ENCODE measurements at places on chromosomes 6 and 20.

- DNase-seq, result no peak
Measured at GRCh38 chr20:5544712-5545111, 205.5 kb upstream of the SHLD1 start.

DNA sequence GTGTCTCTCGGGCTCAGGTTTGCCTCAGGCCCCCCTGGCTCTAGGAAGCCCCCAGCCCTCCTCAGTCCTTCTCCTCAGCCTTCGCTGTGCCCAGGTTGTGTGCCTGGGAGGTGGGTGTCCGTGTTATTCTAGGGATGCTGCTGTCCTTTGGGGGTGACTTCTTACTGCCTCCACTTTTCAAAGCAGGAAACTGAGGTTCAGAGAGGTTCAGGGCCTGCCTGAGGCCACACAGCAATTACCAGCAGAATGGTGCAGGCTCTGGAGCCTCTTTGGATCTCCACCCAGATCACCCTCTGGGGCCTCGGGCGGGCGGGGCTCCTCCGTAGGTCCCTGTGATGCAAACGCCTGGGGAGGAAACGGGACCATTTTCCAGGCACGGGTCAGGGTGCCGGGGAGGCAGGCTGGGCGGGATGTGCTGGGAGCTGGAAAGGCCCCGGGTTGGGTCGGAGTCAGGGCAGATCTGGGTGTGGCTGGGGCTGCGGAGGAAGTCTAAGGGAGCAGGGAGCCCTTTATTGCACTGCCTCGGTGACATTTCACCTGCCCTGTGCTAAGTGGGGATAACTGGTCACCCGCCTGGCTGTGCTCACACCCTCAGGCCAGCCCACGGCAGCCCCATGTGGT is 23.2 kb downstream of the GATA5 start:
- DNase-seq, result no peak

- no peak for DNase-seq
Measured at GRCh38 chr6:151376440-151376839, 14.9 kb downstream of the ZBTB2 start.

DNA sequence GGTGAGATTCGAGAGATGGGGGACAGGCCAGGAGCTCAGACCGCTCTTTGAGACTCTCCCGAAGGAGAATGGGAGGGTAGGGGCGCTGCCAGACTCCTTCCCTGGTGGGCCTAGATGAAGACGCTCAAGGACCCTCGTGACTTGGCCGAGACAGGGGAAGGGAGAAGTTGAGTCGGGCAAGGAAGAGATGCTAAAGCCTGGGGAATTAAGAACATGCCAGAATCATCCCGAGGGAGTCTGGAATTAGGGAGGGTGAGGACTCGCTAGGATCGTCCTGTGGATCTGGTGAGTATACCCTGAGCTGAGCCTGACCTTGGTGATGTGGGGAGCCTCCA is 529 bp downstream of the UBE2C start:
- no peak for DNase-seq

- no peak for DNase-seq
Measured at GRCh38 chr6:79708095-79708791, 77.1 kb downstream of the SH3BGRL2 start.

- DNase-seq, result no peak
Measured at GRCh38 chr20:23920408-23921325, 41.1 kb upstream of the CST5 start.

DNA sequence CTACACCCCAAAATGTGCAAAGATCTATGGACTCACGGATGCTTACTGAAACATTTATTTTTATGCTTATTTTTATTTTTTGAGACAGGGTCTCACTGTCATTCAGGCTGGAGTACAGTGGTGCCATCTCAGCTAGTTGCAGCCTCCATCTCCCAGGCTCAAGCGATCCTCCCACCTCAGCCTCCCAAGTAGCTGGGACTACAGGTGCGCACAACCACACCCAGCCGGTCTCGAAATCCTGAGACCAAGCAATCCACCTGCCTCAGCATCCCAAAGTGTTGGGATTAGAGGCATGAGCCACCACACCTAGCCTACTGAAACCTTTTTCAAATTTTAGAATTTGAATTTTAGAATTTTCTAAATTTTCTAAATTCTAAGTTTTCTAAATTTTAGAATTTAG is 50.8 kb upstream of the IPCEF1 start:
- DNase-seq, result no peak

DNA sequence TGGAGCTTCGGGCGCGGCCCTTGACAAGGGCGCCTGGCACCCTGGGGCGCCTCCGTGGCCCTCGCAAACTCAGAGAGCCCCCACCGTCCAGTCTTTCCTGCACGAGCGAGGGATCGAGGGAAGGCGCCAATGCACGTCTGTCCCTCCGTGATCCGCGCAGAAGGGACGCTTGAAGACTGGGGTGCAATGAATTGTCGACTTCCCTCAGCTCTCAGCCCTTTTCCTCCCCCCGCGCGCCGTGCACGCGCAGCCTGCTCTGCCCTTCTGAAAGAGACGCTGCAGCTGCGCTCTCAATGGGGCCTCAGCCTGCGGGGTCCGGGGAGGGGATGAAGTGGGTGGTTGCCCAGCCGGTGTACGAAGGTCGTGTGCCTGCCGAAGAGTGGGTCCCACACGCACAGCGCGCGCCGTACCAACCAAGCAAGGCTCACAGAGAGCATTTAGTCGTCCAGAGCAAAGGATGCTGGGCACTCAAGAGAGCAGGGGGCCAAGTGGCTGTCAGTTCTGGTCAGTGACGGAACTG is 5.5 kb upstream of the SOX4 start:
- DNase-seq, result no peak

- DNase-seq, result no peak
Measured at GRCh38 chr6:4441981-4442434, 306.6 kb upstream of the ECI2 start.

DNA sequence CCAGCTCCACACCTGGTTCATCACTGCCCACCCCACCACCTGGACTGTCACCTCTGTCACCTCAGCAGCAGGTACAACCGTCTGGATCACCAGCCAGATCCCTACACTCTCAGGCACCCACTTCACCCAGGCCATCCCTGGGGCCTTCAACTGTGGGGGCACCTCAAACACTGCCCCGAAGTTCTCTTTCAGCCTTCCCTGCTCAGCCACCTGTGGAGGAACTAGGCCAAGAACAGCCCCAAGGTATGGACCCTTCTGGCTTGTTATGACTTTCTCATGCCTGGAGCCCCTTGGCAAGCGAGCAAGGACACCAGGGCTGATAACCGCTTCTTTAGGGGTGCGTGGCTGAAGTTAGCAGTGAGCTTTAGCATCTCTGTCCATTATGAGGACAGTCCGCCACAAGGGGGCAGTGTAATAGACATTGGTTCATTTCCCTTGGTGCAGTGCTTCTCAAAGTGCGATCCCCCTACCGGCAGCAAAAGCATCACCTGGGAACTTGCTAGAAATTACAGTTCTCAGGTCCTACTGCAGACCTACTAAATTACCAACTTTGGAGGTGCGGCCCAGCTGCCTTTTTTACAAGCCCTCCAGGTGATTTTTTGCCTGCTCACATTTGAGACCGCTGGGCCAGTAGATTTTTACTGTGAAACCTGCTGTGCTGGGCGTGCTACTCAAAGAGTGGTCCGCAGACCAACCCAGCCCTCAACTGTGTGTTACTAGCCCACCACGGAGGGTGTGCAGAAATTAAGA is 32.5 kb downstream of the PNPLA1 start:
- DNase-seq, result peak; percentile 99

DNA sequence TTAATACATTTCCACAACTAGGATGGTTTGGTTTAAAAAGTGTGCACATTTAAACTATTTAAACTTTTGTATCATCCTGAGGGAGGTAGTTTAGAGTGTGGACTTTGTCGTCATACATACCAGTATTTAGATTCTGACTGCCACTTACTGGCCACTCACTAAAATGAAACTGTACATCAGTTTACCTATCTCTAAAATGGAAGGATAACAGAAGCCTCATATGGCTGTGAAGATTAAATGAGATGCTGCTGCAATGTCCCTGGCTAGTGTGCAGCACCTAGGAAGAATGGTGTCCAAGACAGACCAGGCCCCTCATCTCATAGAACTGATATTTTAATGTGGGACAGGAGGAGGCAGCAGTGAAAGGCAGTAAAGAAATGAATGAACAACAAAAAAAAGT is 12.0 kb upstream of the PKIG start:
- no peak for DNase-seq

DNA sequence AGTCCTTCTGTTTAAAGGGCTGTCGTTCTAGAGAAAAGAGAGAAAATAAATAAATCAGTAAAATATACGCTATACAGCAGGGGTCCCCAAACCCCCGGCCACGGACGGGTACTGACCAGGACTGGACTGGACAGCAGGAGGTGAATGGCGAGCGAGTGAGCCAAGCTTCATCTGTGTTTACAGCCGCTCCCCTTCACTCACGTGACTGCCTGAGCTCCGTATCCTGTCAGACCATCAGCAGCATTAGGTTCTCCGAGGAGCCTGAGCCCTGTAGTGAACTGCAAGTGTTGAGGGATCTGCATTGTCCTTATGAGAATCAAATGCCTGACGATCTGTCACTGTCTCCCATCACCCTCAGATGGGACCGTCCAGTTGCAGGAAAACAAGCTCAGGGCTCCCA is 76.5 kb downstream of the ZNF217 start:
- no peak for DNase-seq

DNA sequence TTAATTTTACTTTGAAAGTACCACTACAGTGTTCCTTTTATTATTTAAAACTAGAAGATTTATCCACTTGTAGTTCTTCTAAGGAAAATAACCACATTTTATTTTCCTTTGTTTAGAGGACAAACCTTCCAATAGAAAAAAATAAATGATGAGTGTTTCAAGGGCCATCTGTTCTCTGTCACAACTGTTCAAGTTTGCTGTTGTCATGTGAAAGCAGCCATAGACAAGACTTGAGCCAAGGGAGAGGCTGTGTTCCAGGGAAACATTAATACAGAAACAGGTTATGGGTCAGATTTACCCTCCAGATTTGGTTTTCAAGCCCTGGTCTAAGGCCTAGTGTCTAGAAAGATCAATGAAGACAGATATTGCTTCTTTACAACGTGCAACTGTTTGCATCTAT is 463.6 kb downstream of the C6orf118 start:
- DNase-seq, result no peak

GRCh38 chr20:884983-885952 is 30.9 kb downstream of the ANGPT4 start:
- peak; percentile 36 for DNase-seq

DNA sequence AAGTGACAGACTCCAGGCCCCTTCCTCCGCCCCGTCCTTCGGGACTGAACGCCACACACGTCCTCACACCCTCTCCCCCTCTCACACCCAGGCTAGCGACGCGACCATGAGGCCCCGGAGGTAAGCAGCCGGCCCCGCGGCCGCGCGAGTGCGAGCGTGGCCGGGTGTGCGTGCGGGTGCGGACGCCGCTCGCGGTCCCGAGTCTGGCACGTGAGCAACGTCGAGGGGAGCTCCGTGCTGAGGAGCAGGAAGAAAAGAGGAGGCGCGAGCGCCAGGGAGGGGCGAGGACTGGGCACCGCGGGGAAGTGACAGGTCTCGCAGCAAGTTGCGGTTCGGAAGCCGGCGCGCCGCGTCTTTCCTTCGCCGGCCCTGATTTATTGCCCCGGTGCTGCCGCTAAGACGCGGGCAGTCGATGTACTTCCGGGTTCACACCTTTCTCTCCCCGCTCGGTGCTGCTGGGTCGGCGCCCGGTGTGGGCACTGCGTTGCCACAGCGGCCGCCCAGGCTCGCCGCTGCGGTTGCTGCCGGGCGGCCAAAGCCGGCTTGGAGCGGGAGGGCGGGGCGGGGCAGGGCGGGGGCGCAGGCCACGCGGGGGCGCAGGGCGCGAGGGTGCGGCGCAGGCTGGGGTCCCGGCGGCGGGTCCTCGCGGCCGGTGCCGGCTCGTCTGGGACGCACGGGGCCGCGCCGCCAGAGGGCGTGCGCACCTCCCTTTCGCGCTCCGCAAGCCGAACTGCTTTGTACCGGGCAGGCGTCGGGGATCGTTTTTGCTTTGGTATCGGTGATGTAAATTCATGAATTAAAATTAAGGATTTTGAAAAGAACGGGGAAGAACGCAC is 15.8 kb upstream of the LIN28B start:
- DNase-seq, result no peak

DNA sequence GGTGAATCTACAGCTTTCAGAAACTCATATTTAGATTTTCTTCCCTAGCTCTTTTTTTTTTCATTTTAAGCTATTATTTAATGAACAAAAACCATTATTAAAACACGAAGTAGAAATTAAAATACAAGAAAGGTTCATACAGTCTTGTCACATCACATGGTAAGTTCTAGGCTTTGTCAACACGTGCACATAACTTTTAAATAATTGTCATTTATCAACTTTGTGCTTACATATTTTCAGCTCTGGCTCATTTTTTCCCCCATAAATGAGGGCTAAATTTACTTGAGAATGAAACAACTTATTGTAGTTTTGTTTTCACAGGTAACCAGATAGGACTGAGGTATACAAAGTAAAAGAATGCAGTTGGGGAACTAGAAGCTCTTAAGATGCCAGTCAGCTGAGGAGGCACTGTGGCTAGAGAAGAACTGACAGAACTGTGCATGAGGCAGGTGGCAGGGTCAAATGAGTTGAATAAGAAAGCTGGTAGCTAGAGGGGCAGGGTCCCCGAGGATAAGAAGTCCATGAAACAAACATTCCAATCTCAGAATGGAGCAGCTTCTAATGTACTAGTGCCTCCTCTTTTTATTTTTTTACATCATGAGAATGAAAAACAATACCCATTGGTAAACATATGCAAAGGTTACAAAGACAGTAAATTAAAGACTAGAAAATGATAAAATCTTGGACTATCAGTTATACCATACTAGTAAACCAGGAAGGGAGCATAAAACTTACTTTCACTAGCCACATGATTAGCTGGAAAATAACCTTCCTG is 141.5 kb downstream of the MYB start:
- DNase-seq, result no peak

DNA sequence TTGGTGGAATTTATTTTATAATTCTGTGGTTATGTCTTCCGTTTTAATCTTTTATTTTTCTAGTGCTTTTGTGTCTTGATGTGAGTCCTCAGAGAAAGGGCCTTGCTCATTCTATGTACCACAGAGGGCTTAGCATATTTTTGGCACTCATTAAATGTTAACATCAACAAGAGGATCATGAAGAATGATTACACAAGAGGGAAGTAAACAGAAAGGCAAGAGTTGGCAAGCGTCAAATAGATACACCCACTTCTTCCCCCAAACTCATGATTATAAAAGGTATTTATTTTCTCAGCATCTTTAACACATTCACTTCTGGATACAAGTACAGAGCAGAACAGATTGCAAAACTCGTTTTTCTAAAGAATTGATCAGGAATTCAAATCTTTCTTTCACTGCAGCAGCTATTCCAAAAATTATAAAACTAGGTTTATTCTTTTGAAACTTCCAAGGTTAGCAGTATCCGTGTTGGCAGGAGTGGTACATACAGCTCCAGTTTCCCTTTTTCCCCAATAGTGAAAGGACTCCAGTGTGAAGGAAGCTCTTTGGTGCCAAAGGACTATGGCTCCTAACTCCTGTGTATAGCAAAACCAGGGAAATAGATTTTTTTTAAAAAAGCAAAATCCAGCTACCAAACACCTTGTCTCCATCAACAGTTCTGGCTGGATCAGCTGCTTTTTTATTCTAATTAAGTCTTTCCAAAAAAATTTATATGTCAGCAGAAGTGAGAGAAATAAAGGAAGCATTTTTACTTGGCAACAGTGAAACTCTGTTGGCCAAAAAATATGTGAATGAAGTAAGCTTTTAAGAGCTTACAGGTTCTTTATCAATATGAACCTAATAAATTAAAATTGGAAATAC is 221.9 kb downstream of the ADGRG6 start:
- no peak for DNase-seq

- no peak for DNase-seq
Measured at GRCh38 chr20:12040261-12040660, 122.6 kb downstream of the BTBD3 start.

- DNase-seq, result no peak
Measured at GRCh38 chr6:28634411-28634760, 108.7 kb downstream of the GPX5 start.
